ENCODE measurements at places on chromosomes 3 and 15.

GRCh38 chr15:64011736-64012135, 34.5 kb downstream of the DAPK2 start:
- DNase-seq = no peak

DNA sequence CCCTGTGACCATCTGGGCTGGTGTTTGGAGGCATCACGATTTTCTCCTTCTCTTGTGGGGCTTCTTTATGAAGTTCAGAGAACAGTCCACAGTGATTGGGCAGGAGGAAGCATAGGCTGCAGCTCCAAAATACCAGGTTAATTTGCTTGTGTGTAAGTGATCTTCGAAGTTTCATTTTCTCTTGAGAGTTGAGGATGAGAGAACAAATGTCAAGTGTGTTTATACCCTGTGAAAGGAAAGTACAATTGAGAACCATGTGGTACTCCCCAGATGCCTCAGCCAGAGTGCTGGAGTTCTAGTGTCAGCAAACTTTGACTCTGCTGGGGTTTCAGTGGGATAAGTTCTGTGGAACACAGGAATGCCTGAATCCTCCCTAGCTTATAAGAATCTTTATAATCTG, 357.1 kb upstream of the CFAP20DC start:
- no peak for DNase-seq

- DNase-seq = no peak
Observed at GRCh38 chr3:182330646-182331045, 462.7 kb upstream of the ATP11B start.

DNA sequence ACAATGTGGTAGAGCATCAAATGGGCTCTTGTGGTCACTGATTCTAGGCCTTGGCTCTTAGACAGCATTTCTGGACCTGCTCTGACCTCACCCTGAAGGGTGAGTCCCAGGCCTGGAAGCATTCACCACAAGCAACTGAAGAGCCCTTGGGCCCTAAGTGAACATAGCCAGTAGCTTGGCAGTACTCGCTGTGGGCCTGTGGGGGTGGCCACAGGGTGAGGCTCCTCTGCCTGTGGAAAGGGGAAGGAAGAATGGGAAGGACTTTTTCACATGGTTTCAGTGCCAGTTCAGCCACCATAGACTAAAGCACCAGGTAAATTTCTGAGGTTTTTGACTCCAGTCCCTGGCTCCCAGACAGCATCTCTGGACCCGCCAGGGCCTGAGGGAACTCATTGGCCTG, 5.1 kb upstream of the ZSCAN2 start:
- no peak for DNase-seq

DNA sequence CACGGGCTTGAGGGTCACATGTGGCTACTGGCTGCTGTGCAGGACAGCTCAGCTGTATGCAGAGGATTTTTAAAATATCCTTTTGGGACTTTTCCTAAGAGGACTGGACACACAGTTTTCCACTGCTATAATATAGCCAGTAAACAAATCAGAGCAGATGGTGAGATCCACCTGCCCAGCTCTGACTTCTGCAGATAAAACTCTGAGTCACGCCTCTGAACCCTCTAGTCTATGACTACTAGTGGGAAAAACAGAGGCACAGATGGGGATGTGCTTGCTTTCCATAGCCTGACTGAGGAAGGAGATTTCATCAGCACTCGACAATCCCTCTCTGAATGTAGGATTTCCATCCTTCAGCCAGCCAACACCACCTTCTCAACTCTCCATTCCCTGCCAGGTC, 45.1 kb downstream of the COLQ start:
- DNase-seq = no peak

DNA sequence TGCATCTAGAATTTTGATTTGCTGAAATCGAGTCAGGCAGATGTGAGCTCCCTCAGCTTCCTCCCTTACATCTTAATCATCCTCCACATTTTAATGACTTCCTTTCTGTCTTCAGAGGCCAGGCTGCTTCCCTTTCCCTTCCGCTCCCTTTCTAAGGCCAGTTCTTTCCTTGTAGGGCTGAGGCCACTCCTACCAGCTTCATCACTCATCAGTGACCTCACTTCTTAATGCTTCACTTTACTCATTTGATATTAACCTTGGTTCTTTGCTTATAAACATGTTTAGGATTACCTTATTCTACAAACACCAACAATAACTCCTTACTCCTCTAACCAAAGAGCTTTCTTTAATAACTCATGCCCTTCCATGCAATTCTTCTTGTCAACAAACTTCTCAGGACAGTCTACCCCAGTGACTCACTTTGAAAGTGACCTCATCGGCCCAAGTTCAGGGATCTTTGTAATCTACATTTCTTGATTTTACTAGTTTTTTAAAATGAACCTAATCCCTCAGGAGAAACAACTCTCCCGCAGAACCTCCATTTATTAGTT, 23.9 kb downstream of the ILDR1 start:
- DNase-seq = no peak

DNA sequence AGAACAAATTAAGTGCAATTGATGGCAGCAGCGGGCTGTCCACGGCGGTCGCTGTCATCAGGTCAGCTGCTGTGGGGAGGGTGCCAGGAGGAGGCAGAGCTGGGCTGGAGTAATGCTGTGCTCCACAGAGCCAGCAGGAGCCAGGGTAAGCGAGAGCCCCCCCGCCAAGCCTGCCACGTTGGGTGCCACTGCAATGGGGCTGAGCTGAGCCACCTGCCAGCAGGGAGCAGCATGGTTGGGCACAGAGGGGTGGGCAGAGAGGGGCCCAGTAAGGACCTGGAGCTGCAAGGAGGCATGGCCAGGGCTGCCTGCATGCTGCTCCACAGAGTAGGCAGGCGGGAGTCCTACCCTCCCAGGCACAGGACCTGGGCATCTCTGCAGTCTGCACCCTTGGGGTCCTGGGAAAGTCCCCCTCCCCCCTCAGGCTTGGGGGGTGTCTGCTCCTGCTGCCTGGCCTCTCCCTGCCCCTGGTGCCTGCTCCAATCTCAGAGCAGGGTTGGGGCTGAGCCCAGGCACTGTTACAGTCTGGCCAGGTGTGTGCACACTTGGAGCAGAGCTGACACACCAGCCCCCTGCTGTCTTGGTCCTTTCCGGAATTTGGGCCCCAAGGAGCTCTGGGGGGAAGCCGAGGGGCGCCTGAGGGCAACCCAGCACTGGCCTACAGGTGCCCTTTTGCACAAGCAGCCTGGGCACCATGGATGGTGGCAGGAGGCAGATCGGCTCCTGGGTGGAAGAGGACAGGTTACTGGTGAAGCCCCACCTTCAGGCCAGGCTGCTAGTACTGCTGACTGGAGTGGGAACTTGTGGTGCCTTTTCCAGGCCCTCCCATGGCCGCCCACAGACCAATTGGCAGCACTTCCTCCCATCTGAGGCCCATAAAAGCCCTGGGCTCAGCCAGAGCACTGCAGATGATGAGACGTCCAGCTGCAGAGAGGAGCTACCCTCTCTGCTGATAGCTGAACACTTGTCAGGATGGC, 8.5 kb upstream of the PIAS1 start:
- DNase-seq = no peak

GRCh38 chr3:86794361-86795065, 196.4 kb downstream of the VGLL3 start:
- DNase-seq = no peak

GRCh38 chr15:57223345-57223744, 153.0 kb upstream of the CGNL1 start:
- DNase-seq = no peak

- DNase-seq = no peak
Observed at GRCh38 chr3:43166406-43166805, 60.5 kb upstream of the POMGNT2 start.

DNA sequence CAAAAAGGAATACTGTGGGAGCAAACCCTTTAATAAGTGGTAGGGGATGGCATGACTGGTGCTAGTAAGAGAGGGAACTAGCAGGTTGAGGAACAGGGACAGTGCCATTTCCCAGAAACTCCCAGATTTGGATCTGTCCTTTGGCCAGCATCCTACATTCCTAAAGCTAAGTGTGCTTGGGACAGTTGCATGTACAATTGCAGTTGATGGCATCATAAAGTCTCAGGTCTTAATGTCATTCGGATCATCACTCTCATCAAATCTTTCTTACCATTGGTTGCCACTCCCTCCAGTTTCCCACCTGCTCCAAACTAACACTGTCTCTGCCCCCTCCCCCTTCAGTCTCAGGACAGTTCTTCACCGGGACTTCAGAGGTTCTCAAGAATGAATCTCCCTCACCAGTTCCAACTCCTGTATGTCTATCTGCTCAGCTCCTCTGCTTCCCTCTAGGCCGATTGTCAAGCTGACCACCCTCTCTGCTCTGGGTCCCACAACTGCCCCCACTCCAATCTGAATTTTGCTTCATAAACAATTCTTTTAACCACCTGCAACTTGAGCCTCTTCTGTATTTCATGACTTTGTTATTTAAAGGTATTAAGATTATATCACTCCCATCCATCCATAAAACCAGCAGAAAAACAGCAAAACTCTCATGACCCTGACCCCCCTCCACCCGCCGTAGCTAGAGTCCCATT, 260.8 kb downstream of the CGGBP1 start:
- no peak for DNase-seq

- no peak for DNase-seq
Observed at GRCh38 chr3:60703008-60703407, 548.2 kb downstream of the FHIT start.

DNA sequence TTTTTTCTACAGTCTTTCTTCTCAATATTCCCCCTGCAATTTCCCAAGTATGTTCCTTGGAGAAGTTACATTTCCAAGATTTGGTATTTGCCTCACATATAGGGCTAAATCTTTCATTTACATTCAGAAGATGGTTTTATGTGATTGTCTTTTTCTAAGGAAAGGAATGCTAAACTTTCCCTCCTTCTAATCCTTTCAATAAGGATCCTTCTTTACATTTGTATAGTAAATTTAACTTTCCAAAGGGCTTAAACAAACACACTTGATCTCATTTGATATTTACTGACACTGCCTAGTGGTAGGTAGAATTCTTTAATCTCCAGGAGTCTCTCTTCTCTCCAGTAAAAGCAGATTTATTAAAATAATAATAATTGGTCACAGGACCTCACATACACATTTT, 185.3 kb downstream of the LSAMP start:
- DNase-seq = no peak

- DNase-seq = peak; percentile 76
Observed at GRCh38 chr15:63501256-63502089, 2.9 kb upstream of the USP3 start.

DNA sequence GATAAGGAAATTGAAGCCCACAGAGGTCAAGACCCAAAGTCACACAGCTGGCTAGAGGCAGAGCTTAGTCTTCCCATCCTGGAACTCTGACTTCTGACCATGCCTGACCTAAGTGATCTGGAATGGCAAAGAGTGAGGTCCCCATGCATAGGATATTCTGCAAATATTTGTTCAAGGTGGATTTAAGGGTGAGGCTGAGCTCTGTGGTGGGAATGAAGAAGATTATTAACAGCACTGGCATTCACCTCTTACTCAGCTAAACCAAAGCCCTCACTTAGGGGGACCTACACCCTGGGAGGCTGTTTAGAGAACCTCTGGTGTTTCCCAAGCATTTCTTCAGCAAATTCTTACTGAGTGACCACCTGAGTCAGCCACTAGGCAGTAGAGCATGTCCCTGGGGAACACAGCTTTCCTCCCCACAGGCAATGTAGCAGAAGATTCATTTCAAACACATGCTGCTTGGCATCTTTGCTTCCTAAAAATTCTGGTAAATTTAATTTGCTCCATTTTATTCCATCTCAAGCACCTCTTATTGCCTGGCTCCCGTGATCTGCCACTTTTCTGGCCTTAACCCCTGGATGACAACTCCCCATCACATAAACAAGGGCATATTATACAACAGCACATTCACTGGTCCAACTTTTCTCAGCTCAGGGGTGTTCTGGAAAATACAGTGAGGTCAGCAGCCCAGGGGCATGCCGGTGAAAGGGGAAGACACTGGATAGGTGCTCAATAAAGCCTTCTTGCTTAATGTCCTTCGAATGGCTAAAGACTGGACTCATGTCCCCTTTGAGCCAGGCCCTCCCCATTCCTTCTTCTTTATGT, 176.0 kb downstream of the ABHD5 start:
- no peak for DNase-seq

- DNase-seq = no peak
Observed at GRCh38 chr15:58462547-58462946, 30.8 kb downstream of the LIPC start.

DNA sequence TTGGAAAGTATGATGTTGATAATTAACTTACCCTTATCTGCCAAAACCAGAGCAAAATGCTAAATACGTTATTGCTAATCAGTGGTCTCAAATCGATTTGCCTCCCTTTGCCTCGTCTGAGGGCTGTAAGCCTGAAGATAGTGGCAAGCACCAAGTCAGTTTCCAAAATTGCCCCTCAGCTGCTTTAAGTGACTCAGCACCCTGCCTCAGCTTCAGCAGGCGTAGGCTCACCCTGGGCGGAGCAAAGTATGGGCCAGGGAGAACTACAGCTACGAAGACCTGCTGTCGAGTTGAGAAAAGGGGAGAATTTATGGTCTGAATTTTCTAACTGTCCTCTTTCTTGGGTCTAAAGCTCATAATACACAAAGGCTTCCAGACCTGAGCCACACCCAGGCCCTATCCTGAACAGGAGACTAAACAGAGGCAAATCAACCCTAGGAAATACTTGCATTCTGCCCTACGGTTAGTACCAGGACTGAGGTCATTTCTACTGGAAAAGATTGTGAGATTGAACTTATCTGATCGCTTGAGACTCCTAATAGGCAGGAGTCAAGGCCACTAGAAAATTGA, 59.7 kb downstream of the DCUN1D1 start:
- no peak for DNase-seq

Data from NCI-H1092 treated with DMSO at 0.1 percent for 48 hours (cell line).